ENCODE measurements at places on chromosomes 5 and 9.

DNA sequence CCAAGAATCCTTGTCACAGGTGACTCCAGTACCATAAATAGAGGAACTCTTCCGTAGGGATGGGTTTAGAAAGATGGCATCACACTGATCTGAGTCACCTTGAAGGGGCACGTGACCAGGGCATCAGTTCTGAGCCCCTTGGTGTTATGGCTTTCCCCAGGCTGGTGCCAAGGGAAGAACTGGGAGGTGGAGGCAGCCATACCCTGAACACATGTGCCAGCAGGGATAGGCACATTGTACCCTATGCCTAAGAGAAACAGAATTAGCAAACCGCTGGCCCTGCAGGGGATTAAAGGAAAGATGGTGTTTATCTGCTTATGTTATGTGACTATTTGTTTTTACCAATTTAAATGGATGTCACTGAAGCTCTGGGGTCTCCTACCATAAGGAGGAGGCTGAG lies 196.2 kb downstream of the RGS3 start:
- no peak for DNase-seq

DNA sequence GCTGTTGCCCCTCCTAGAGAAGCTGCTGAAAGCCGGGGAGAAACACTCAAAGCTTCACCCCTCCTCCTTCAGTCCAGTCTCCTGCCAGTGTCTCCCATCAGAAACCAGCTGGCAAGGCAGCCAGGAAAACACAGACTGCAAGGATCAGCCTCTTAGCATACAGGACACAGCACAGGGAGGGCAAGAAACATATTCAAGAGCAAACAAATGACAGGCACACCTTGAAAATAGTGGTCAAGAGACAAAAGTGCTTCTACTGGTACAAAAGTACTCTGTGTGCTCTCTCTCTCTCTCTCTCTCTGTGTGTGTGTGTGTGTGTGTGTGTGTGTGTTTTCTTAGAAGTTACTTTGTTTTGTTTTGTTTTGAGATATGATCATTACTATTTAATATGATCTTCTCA lies 227.2 kb downstream of the RAB3C start:
- no peak for DNase-seq

DNA sequence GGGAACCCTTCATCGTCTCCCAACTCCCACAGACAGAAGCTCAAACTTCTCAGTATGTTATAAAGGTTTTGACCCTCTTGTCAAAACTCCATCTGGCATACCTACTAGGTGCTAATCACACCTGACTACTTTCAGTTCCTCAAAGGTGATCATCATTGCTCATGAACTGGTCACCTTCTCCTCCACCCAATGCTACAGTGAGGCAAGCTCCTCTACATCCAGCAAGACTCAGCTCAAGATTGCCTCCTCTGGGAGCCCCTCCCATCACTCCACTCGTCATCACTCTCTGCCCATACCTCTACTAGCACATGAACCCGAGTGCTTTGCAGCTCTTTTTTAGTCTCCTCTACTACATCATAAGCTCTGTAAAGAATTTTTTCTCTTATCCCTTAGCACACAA lies 102.4 kb downstream of the LPAR1 start:
- DNase-seq, result no peak

GRCh38 chr9:2800394-2801179 lies 43.3 kb downstream of the PUM3 start:
- DNase-seq, result no peak
